SHP77 (cell line): ENCODE measurements at places on chromosomes 7 and 10.

- DNase-seq = no peak
Observed at GRCh38 chr10:68792115-68792514, 35.2 kb upstream of the STOX1 start.

- no peak for DNase-seq
Observed at GRCh38 chr10:88091490-88092061, 228.2 kb downstream of the PTEN start.

DNA sequence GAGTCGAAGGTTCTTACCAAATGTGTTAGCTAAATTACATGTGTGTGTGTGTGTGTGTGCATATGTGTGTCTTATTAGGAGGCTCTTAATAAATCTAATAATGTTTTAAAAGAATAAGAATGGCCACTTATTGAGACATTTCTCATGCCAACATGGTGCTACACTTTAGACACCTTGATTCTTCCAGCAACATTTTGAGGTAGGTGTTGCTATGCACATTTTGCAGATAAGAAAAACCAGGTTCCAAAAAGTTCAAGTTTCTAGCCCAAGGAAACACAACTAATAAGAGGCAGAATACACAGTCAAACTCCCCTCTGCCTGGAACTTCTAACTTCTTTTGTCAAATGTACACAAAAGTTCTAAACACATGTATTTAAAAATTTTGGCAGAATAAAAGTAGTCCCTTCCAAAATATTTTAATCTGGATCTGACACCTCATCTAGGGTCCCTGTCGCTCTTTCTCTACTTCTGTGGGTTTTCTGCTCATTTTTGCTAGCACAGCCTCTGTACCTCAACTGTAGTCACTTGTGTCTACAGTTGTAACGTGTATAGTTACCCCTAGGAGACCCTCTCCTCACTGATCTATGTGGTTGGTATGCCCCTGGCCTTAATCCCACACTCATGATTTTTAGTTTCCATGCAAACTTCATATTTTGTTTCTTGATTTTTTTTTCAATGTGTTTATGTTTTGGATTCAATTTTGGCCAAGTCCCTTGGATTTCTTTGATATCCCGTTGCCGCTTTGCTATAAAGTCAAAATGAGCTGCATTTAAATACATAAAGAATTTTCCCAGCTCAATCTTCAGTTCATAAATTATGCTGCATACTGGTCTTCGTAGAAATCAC is 4.3 kb downstream of the ANKRD1 start:
- DNase-seq = no peak

- peak; percentile 28 for DNase-seq
Observed at GRCh38 chr10:24706479-24707118, 17.1 kb downstream of the ARHGAP21 start.

DNA sequence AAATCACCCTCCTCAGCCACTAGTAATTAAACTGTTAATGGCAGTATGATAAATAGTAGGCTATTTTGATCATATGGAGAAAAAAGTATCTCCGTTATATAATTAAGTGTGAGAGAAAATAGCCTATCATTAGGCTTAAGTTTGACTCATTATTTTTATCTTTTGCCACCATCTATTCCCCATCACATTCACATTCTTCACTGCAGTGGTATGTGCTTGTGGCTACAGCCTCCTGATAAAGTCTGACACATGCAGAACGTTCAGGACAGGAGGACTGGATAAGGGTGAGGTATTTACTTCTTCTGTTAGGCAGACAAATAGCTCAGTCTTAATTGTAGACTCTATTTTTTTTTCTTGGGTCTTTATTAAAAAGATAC is 5.8 kb downstream of the NEBL start:
- no peak for DNase-seq

DNA sequence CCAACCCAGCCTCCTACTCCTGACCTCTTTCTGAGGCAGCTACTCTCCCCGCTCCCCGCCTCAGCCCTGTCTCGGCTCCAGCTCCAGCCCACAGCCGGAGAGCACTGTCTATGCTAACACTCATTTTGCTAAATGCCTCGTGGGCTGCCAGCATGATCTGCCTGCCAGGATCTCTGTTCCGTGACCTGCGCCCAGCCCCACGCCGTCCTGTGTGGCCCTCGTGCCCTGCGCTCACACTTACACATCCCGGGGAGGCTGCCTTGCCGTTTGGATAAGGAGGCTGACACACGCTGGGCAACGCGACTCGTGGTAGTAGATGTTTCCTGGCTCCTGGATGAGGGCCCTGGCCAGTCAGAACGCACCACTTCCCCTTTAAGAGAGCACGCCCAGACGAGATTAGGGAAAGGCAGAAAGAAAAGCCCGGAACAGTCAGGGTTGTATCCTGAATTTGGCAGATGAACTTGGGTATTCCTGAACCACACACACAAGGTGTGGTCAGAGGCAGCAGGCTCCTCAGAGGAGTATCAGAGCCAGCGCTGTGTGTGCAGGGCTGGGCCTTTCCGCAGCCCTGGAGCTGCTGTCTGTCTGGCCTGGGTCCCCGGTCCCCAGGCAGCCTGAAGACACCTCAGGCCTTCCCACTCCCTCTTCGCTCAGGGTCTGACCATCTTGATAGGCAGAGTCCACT is 97.7 kb upstream of the EFCAB10 start:
- DNase-seq = peak; percentile 63

- DNase-seq = no peak
Observed at GRCh38 chr7:27192546-27193334, 7.2 kb downstream of the HOXA13 start.
